CD4-positive, alpha-beta T cell treated with Interleukin-1 beta for 1 hour (primary cell): ENCODE measurements at places on chromosomes 1 and 21.

DNA sequence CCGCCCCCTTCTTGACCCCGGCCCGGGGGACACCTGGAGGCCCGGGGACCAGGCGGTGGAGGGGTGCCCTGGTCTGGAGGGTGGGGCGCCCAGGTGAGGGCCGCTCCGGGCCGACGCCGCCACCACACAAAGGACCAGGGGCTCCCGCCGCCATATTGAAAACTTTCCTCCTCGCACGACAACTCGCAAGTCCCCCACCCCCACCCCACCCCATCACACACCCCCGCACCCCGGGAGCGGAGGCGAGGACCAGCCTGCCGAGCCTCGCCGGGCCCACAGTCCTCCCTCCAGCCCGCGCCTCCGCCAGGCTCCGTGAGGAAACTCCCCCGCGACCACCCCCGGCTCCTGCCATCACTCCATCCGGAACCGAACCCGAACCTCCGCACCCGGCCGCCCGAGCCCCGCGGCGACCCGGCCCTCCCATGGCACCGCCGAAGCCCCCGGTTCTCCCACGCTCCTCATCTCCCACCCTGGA is 733 bp downstream of the KDM5B start:
- DNase-seq: peak; percentile 29

DNA sequence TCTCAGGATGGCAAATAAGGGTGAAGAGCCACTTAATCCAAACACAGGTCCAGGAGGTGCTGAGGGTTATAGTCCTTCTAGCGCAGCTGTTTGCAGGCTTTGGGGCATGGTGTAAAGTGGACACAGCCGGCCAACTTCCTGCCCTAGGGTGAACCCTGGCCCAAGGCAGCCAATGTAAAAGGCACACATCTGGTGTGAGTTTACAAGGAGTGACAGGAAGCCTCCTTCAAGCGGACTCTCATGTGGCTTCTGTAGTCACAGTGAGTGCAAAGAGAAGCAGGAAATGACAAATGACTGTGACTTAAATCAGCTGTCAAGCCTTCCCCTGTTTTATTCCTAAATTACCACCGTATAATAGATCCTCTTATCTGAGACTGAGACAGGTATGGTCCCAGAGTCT is 213.0 kb downstream of the CRB1 start:
- peak; percentile 9 for DNase-seq

GRCh38 chr1:97340951-97341350 is 579.9 kb downstream of the DPYD start:
- no peak for DNase-seq

DNA sequence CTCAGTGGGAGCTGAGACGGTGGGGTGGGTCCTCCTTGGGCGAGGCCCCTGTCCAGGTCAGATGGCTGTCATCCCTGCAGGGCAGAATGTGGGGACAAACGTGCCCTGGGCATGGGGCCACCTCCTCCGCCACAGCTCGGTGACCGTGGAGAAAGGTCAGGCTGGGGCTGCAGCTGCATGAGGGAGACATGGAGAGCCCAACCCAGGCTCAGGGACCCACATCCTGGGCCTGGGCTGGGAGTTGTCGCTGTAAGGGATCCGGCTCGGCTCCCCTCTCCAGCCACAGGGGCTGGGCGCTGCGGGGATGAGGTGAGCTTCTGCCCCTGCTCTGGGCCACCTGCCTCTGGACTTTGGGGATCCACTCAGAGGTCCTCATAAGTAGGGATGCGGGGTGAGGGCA is 518 bp upstream of the PLCH2 start:
- DNase-seq: no peak

- DNase-seq: no peak
Measured at GRCh38 chr1:223741861-223742260, 29.5 kb downstream of the CAPN2 start.

GRCh38 chr1:22078133-22078532 is 25.6 kb downstream of the CDC42 start:
- DNase-seq: no peak

- DNase-seq: peak; percentile 72
Measured at GRCh38 chr1:99969729-99970621, at the start of gene SLC35A3. Gene SLC35A3, plus strand, starts transcription at chr1:99969996. Its CDS starts 23,559 bp downstream, at chr1:99993555.

DNA sequence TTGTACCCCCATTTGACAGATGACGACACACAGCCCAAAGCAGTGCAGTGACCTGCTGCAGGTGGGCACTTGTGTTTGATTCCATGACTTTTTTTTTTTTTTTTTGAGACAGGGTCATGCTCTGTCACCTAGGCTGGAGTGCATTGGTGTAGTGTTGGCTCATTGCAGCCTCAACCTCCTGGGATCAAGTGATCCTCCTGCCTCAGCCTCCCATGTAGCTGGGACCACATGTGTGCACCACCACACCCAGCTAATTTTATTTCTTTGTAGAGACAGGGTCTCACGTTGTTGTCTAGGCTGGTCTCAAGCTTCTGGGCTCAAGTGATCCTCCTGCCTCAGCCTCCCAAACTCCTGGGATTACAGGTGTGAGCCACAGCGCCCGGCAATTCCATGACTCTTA is 14.9 kb upstream of the SYNC start:
- DNase-seq: no peak
